ENCODE measurements at places on chromosomes 7 and 10.

- no peak for DNase-seq
Observed at GRCh38 chr10:97876402-97876801, 26.8 kb downstream of the GOLGA7B start.

GRCh38 chr10:44821290-44821689 lies 89.8 kb upstream of the TMEM72 start:
- DNase-seq: no peak

DNA sequence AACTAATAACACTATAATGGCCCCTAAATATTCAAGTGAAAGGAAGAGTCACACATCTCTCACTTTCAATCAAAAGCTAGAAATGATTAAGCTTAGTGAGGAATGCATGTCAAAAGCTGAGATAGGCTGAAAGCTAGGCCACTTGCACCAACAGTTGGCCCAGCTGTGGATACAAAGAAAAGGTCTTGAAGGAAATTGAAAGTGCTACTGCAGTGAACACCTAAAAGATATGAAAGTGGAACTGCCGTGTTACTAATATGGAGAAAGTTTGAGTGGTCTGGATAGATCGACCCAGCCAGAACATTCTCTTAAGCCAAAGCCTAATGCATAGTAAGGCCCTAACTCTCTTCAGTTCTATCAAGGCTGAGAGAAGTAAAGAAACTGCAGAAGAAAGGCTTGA lies 12.1 kb upstream of the SNX13 start:
- peak; percentile 89 for DNase-seq

DNA sequence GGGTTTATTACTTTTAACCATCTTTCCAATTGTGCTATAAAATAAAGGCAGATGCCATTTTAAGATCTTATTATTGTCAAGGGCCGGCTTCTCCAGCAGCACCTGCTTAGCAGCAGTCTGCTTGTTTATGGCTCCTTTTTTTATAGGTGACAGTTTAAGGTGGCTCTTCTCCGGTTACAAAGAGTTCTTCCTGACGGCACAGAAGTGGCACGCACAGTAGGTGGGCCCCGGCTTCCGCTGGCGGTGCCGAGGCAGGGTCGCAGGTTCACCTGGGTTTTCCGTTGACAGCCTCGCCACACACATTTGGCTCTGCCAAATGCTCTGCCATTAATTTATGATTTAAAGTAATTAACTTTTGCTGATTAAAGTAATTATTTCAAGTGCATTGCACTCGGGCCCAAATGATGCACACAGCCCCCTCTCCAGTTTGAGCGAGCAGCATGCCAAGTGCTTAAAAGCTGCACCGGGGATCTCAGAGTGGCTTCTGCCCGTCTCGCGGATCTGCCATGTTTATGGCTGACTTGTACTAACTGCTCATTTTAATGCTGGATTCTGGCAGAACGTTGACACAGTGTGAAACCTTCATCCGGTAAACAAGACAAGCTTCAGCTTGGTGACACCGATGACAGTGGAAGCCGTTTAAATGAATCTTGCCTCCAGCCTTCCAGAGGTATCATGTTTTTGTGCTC lies 355.1 kb upstream of the MKI67 start:
- DNase-seq: no peak

DNA sequence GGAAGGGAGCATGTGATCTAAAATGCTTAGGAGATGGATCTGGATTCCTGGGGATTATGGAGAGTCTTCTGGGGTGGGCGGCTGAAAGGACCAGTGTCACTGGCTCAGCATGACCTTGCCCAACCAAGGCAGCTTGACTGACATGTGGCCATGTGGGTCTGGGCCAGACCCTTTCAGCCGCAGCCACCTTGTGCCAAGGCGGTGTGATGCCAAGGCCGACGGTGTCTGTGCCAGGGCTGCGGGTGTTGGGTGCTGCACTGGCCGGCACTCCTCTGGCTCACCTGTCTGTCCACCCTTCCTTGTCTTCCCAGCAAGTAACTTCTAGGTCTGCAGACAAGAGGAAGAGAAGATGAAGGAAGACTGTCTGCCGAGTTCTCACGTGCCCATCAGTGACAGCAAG lies 8.8 kb downstream of the DEPP1 start:
- DNase-seq: no peak

- DNase-seq: no peak
Observed at GRCh38 chr10:133460208-133460769, 6.5 kb downstream of the SCART1 start.

DNA sequence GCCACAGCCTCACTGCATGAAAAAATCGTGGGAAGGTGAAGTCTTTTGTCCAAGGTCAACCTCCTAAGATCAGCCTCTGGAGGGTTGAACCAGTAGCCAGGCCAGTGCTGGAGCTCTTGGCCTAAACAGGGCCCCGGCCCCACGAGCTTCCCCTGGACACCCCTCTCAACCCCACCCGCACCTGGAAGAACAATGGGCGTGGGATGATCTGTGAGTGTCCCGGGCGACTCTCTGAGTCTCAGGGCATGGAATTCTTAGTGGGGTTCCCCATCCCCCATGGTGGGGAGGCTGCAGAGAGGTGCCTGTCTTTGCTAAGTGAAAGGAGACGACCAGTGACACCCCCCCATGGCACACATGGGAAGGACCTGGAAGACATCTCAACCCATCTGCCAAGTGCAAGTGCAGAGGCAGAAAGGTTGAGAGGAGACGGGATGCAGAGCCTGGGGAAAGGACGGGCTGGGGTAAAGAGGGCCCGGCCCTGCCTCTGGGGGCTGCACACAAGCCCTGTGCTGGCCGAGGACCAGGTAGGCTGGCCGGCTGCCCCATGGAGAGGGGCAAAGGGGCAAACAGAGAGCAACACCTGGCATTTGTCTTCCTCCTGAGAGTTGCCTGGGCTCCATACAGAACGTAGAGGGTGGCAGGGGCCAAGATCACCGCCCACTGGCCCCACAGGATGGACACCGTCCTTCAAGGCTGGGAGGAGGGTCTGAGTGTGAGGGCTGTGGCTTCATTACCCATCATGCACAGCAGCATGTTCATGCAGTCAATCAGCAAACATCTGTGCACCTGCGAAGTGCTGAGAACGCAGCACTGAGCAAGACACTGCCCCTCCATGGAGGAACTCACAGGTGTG lies 163.0 kb upstream of the PPP2R2D start:
- DNase-seq: no peak

- DNase-seq: no peak
Observed at GRCh38 chr7:28847176-28847575, 111.0 kb downstream of the TRIL start.

DNA sequence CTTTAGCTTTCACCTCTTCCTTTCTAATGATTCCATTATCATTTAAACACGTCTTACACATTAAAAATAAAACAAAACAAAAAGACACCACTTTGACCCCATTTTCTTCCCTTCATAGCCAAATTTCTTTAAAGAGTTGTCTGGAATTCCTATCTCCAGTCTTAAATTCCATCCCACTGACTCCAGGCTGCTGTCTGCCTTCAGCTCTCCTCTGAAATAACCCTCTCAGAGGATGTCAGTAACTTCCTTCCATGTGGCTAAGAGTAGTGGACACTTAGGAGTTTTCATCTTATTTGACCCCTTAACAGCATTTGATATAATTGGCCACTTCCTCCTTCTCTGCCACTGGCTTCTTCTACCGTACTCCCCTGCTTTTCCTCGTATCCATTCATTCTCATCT lies 69.6 kb upstream of the MKX start:
- DNase-seq: no peak

GRCh38 chr7:135160858-135161653 lies 9.5 kb downstream of the CYREN start:
- DNase-seq: no peak

- DNase-seq: no peak
Observed at GRCh38 chr7:26404189-26404996, 112.7 kb downstream of the SNX10 start.

DNA sequence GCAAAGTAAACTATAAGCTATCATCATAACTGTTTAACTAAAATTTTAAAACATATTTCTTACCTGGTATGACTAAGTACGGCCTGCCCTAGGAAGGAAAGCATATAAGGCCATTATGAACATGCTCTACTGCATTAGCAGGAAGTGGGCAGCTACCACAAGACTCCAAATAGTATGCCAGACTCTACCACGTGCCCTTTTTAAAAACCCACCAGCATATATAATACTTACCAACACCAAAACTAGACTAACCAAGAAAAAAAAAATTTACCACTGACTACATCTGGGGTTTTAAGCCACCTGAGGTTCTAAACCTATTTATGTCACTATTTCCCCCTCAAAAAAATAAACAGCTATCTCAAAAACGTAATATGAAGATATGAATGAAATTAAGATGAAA lies 30.1 kb downstream of the NUDCD3 start:
- peak; percentile 88 for DNase-seq

DNA sequence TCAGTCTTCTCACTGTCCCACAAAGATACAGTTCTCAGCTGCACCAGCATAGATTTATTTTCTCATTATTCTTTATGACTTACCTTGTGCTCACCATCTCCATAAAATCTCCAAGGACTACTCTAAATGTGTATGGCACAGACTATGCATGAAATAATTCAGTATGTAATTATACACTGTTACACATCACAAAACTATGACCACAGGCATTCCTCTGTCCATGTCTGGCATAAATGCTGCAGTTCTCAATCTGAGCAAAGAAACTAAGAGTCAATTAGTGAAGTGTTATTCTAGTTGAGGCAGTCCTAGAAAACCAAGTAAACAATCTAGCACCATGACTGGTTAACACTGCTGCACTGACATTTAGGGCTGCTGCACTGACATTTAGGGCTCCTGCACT lies 2.7 kb downstream of the CYCS start:
- DNase-seq: no peak

- peak; percentile 64 for DNase-seq
Observed at GRCh38 chr7:22001345-22002004, 55.8 kb upstream of the CDCA7L start.

- DNase-seq: no peak
Observed at GRCh38 chr10:75648854-75649253, 217.4 kb downstream of the LRMDA start.

GRCh38 chr7:30322271-30323005 lies 38.0 kb downstream of the ZNRF2 start:
- peak; percentile 60 for DNase-seq

DNA sequence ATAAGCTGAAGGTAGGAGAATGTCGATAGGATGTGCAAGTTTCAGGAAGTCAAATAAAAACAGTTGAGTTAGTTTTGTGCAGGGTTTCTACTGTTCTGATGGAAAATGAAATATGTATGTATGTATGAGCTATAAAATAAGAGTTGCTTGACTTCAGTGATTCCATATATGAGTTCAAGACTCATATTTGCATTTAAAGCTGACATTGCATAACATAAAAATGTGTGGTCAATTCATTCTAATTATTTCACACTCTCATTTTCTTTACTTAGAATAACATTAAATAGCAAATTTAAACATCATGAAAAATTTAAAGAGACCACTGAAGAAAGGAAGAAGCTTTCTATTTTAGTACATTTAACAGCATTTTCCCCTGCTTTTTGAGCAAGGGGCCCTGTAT lies 37.8 kb downstream of the IFIT5 start:
- no peak for DNase-seq
